ENCODE measurements at places on chromosomes 1 and 21.

DNA sequence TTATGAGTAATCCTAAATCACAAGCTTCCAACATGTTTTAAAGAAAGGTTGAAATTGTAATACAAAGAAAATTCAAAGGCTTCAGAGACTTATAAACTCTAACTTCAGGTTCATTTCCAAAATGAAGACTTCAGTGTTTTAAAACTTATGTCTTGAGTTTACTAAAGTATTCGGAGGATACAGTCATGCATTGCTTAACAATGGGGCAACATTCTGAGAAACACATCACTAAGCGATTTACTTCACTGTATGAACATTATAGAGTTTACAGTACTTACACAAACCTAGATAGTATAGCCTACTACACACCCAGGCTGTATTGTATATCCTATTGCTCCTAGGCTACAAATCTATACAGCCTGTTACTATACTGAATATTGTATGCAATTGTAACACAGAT, 38.3 kb downstream of the CEP170 start:
- DNase-seq, result no peak

DNA sequence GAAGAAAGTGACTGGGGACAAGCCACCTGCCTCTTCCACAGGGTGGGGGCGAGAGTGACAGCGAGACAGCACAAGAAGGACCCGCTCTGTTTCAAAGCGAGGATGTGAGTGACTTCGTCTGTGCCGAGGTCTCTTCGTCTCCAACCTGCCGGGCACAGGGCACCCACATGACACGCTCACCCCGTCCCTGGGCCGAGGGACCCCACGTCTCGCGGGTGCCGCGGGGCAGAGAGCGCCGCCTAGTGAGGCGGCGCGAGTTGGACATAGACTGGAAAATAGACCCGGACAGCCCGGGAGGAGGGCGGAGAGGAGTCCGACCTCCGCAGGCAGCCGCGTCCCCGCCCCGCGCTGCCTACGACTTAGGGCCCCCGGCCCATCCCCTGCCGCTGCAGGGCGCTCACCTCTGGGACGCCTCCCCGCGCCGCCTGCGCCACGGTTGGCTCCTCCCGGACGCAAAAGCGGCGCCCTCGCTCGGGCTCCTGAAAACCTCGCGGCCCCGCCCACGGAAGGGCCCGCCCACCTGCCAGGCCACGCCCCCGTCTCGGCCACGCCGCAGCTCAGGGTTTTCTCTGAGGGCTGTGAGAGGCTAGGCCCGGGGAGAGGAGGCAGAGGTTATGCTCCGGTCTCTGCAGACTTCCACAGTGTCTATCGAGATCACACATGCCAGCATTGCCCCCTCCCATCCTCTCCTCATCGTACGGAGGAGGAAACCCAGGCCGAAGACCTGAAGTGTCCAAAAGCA, at the start of gene TLR5:
Gene TLR5, minus strand, starts transcription at position 454 of the 742 bp plus-strand sequence. CDS start 30,217 bp downstream, outside the sequence.
- DNase-seq, result peak; percentile 47

- DNase-seq, result no peak
These were observed 41.0 kb upstream of the DR1 start for GRCh38 chr1:93304716-93305138.

DNA sequence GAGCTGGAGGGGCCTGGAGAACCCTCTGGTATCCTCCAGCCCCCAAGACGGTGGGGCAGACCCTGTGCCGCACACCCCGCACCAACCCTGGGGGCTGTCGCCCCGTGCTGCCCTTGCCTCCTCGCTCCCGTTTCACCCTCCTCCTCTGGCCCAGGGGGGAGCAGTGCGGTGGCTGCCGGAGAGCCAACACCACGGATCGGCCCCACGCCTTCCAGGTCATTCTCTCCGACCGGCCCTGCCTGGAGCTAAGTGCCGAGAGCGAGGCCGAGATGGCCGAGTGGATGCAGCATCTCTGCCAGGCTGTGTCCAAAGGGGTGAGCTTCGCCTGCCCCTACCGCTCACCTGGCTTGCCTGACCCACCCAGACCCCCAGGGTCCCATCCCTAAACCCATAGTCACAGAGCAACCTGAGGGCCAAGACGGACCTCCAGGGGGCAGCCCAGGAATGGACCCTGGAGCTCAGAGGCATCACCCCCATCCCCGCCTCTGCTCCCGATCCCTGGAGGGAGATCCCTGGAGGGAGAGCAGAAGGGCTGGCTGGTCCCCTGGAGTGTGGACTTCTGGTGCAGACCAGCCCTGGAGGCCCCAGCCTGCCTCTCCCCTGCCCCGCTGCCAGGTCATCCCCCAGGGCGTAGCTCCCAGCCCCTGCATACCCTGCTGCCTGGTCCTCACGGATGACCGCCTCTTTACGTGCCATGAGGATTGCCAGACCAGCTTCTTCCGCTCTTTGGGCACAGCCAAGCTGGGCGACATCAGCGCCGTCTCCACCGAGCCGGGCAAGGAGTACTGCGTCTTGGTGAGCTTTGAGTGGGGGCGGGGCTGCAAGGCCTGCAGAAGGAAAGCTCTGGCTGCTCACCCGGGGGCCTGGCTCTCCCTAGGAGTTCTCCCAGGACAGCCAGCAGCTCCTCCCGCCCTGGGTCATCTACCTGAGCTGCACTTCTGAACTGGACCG, 4.0 kb upstream of the SLC25A34 start:
- no peak for DNase-seq

All from esophagus squamous epithelium (tissue), 5 donors.